Fibroblast of skin of left quadriceps (primary cell): ENCODE measurements at places on chromosomes 13 and 19.

- no peak for DNase-seq
These were observed 16.8 kb upstream of the RAB20 start for GRCh38 chr13:110578363-110578762.

- DNase-seq = peak; percentile 11
These were observed 29.7 kb downstream of the NAXD start for GRCh38 chr13:110644892-110645521.

DNA sequence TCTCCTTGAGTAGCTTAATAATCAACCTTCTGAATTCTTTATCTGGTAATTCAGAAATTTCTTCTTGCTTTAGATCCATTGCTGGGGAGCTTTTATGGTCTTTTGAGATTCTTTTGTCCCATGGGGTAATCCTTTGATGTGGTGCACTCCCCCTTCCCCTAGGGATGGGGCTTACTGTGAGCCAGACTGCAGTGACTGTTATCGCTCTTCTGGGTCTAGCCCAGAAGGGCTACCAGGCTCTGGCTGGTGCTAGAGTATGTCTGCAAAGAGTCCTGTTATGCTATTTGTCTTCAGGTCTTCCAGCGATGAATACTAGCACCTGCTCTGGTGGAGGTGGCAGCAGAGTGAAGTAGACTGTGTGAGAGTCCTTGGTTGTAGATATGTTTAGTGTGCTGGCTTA lies 41.7 kb downstream of the UFM1 start:
- DNase-seq = no peak

- DNase-seq = no peak
These were observed 2.7 kb downstream of the GSK3A start for GRCh38 chr19:42239544-42240220.

GRCh38 chr13:110388108-110388943 lies 81.2 kb downstream of the COL4A2 start:
- peak; percentile 74 for DNase-seq

DNA sequence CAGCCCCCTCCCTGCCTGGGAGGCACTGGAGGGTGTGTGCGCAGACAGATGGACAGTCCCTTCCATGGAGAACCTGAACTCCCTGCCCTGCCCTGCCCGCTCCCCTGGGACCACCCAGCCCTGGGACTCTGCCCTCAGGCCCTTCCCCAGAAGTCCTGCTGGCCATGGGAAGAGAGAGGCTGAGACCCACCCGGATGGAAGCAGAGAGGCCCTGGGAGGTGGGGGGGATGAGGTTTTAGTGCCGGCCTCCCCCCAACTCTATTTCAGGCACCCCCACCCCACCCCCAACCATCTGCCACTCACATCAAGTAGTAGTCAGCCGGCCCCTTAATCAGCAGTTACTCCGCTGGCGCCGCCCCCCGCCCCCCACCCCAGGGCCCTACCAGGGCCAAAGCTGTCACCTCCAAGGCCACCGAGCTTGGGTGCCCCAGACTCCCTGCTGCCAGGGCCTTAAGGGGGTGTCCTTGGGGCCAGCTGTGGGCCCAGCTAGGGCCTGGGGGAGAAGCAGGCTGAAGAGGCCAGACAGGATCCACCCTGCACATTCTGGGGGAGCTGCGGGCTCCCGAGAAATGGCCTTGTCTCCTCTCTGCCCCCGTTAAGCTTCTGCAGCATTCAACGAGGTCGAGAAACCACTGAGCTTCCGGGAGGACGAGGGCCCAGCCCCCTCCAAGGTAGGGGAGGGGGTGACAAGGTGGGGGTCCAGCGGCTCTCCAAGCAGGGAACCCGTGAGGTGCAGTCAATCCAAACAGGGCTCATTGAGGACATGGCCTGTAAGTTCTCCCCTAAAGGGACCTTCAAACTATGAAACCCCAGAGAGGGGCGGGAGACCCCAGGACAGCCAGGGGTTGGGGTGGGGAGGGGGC lies 17.4 kb downstream of the NMRK2 start:
- DNase-seq = no peak

DNA sequence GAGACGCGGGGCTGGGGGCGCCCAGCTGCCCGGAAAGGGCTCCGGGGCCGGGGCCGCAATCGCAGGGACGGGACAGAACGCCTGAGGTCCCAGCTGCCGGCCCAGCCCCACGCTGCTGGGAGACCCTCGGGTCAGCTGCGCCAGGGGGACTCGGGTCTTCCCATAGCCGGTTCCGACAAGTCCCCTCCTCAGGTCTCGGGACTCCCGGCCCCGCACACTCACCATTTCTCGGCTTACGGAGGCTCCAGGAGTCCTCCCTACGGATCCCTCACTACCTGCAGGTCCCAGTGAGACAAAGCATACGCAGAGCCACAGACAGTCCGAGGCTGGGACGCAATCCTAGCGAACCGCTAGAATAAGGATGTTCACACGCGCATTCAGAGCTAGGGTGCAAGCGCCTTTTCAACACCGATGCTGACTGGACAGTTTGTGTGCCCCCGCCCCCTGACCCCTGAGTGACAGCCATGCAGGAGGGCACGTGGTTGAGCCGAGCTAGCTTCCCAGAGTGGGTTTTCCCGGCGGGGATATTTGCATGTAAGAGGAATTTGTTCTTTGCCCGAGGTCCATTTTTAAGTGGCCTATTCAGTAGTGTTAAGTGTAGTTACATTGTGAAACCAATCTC lies 13.6 kb downstream of the ZNF490 start:
- no peak for DNase-seq

DNA sequence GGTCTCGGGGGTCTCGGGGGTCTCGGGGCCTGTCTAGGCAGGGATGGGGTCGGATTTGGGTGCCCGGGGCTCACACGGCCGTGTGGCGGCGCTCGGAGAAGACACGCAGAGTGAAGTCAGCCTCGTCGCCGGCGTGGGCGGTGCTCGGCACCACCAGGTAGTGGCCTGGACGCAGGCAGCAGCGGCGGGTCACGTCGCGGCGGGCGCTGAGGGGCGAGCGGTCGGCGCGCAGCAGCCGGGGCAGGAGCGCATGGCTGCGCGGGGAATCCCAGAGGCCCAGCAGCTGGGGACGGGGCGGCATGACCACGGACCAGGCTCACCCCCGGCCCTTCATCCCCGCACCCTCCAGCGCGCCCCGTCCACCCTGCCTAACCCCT lies 8.2 kb downstream of the CAPN12 start:
- no peak for DNase-seq

GRCh38 chr13:20832861-20833260 lies 59.1 kb upstream of the EEF1AKMT1 start:
- DNase-seq = no peak

- DNase-seq = no peak
These were observed 333.9 kb downstream of the RFC3 start for GRCh38 chr13:34151885-34152284.

DNA sequence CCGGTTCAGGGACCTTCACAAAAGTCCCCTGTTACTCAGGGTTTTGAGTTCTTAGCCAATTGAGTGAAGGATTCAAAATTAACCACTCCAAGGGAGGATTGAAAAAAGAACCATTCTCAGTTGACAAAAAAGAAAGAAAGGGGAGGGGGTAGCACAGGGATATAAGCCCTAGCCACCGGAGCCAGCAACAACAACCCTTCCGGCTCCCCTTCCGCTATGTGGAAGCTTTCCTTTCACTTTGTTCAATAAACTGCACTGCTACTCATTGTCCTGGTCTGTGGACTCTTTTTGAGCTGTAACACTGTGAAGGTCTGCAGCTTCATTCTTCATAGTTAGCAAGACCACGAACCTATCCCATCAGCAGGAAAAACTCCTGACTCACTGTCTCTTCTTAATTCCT lies 1488.1 kb upstream of the PRR20A start:
- DNase-seq = no peak

- DNase-seq = no peak
These were observed 39.5 kb downstream of the ATP7B start for GRCh38 chr13:51971520-51972426.

- no peak for DNase-seq
These were observed 1.4 kb upstream of the TSHZ3 start for GRCh38 chr19:31350693-31351055.

DNA sequence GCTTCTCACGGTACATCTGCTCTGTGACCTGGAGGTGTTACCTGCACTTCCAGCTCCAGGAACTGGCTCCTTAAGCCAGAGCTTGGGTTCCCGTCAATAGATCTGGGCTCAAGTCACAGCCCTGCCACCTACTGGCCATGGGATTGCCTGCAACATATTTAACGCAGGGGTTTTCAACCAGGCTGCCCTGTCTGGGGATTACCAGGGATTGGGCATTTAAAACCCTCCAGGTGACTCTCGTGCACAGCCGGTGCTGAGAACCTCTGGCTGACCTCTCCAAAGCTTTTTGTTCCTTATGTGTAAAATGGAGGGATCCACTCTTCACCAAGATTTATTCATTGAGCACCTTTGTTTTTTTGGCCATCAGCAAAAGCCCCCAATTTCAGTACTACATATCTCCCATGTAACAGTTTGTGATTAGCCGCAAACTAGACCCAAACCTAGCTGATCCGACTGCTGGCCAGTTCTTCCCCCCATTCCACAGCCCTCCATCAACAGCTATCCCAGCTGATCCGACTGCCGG lies 76.6 kb upstream of the STK24 start:
- DNase-seq = peak; percentile 47

GRCh38 chr19:52990759-52991418 lies 22.8 kb upstream of the ERVV-1 start:
- DNase-seq = no peak

DNA sequence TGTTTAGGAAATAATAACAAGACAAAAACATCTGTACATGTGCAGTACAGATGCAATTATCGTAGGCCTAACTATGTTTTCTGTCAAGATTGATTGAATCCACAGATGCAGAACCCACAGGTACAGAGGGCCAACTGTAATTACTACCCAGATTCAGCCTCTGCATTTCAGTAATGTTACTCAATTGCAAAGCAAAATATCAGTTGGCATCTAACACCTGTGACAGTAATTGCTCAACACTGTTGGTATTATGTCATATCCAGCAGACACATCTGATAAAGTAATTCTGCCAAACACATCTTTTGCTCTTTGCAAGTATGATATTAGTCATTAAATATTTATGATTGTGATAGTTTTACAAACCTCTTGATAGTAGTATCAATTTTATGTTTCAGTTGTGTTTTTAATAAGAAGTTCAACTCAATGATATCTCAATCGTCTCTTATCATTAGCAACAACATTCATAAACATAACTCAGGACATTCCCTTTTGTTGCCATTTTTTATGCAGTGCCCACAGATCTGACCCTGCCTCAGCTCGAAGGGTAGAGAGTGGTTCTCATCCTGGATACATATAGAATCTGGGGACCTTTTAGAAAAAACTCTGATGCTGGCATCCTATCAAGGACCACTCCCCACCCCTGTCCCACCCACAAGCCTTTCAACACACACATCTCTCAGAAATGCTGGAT lies 104.7 kb downstream of the MYCBP2 start:
- DNase-seq = no peak

- DNase-seq = no peak
These were observed 2151.4 kb upstream of the PCDH20 start for GRCh38 chr13:63567031-63567430.

GRCh38 chr13:41054212-41054877 lies 7.0 kb upstream of the WBP4 start:
- peak; percentile 31 for DNase-seq

DNA sequence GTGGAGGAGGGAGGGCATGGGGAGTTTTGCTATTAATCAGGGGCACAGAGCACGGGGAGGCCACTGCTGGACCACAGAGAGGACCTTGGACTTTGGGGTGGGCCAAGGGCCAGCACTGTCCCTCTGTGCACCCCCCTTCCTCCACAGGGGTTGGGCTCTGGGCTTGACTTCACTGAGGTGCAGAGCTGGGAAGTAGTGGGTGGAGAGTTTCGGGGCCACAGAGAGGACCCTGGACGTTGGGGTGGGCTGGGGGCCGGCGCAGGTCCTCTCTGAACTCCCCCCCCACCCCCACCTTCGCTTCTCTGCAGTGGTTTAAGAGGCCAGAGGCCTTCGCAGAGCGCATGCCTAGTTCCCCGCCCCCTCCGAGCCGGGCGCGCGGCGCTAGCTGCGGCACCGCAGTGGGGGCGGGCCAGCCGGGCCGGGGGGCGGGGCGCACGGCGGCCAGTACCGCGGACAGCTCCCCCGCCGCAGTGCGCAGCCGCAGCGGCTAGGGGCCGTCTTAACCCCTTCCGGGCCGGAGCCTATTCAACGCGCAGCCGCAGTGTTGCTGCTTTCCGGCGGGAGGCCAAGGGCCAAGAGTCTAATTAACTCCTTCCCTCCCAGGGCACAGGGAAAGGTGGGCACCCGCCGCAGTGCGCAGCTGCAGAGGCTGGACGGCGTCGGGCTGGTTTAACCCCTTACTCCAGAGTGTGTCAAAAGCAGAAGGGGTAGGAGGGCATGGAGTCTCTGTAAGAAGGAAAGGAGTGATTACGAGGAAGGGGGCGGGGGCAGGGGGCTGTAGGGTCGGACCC lies 3.7 kb downstream of the KCNC3 start:
- no peak for DNase-seq

- no peak for DNase-seq
These were observed 84.6 kb downstream of the CYSLTR2 start for GRCh38 chr13:48738311-48738710.

- no peak for DNase-seq
These were observed 48.1 kb downstream of the MPHOSPH8 start for GRCh38 chr13:19681517-19681916.

DNA sequence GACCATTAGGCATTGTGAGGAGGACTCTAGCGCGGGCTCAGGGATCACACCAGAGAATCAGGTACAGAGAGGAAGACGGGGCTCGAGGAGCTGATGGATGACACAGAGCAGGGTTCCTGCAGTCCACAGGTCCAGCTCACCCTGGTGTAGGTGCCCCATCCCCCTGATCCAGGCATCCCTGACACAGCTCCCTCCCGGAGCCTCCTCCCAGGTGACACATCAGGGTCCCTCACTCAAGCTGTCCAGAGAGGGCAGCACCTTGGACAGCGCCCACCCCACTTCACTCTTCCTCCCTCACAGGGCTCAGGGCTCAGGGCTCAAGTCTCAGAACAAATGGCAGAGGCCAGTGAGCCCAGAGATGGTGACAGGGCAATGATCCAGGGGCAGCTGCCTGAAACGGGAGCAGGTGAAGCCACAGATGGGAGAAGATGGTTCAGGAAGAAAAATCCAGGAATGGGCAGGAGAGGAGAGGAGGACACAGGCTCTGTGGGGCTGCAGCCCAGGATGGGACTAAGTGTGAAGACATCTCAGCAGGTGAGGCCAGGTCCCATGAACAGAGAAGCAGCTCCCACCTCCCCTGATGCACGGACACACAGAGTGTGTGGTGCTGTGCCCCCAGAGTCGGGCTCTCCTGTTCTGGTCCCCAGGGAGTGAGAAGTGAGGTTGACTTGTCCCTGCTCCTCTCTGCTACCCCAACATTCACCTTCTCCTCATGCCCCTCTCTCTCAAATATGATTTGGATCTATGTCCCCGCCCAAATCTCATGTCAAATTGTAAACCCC lies 2.8 kb upstream of the CEACAM5 start:
- DNase-seq = no peak
